ENCODE measurements at places on chromosomes 5 and 9.
A peak's percentile ranks its signal among the peaks of the same experiment; 100 is the strongest.

GRCh38 chr5:41871852-41872251, 1.6 kb upstream of the OXCT1 start:
- H3K4me1 ChIP-seq: peaks cover 50% of the 10 kb centered on the region
- peaks cover 14% of the 10 kb centered on the region for H3K36me3 ChIP-seq
- no peak overlapping the region for H3K4me3 ChIP-seq
- H3K27me3 ChIP-seq: no peaks in the 10 kb centered on the region

DNA sequence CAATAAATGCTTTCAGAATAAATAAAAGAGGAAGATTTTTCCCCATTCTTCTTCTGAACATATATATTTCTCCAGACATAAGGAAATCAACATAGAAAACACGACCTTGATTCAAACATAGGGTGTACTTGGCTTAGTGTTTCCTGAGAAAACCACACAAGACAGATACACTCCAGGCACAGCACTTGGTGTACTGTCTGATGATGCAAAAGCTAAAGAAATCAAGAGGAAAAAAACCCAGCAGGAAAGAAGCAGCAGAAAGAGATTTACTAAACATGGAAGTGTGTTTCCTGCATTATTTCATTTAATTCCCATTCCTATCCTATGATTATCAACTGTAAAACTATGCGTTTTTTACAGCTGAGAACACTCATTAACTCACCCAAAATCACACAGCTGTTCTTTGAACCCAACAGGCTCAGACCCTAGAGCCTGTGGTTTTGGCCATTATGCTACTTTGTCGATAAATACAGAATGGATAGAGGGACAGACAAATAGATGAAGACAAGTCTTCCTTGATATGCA, 46.1 kb downstream of the NIPAL4 start:
- H3K27me3 ChIP-seq: no peaks in the 10 kb centered on the region
- no peak for DNase-seq
- no peak overlapping the region for H3K27ac ChIP-seq
- no peak overlapping the region for H3K4me3 ChIP-seq
- H3K4me1 ChIP-seq: peaks cover 34% of the 10 kb centered on the region

GRCh38 chr9:89555451-89556375, 49.1 kb upstream of the GADD45G start:
- H3K27me3 ChIP-seq: peaks cover 2% of the 10 kb centered on the region
- H3K4me1 ChIP-seq: peaks cover 23% of the 10 kb centered on the region
- H3K4me3 ChIP-seq: peak overlapping the region; percentile 11

- no peaks in the 10 kb centered on the region for H3K36me3 ChIP-seq
- H3K27ac ChIP-seq: peak within 1 kb of the TSS; percentile 23
- H3K4me1 ChIP-seq: peaks cover 49% of the 10 kb centered on the region
- H3K4me3 ChIP-seq: peak within 1 kb of the TSS; percentile 86
Measured at GRCh38 chr9:36136272-36136893, at the start of gene GLIPR2. GLIPR2 (plus strand) TSS chr9:36136733; CDS start chr9:36136779, 46 bp downstream.

- no peaks in the 10 kb centered on the region for H3K27me3 ChIP-seq
- H3K36me3 ChIP-seq: no peaks in the 10 kb centered on the region
- no peak overlapping the region for H3K27ac ChIP-seq
Measured at GRCh38 chr9:81759680-81760215, 70.4 kb upstream of the TLE1 start.

GRCh38 chr9:89886281-89886700, 281.5 kb downstream of the GADD45G start:
- no peak overlapping the region for H3K4me3 ChIP-seq
- H3K36me3 ChIP-seq: no peaks in the 10 kb centered on the region
- no peak overlapping the region for H3K27ac ChIP-seq
- no peak for DNase-seq
- H3K4me1 ChIP-seq: no peaks in the 10 kb centered on the region

DNA sequence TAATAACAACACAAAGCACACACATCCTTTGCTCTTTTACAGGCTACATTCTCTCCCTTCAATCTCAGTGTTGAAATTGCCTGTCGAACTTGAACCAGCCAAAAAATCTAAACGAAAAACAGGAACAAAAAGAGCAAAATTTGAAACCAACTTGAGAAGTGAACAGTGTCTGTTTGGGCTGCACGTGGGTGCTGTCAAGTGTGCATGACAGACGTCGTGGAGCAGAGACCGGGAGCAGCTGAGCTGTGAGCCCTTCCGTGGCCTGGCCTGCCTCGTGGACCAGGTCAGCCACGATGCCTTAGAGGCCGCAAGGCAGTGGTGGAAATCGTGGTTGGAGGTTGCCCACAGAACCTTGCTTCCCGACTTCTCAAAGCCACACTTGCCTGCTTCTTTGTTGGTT, 34.8 kb upstream of the DENND1A start:
- H3K4me3 ChIP-seq: no peak overlapping the region
- peaks cover 67% of the 10 kb centered on the region for H3K27me3 ChIP-seq
- DNase-seq: no peak
- H3K27ac ChIP-seq: no peak overlapping the region
- H3K36me3 ChIP-seq: no peaks in the 10 kb centered on the region

DNA sequence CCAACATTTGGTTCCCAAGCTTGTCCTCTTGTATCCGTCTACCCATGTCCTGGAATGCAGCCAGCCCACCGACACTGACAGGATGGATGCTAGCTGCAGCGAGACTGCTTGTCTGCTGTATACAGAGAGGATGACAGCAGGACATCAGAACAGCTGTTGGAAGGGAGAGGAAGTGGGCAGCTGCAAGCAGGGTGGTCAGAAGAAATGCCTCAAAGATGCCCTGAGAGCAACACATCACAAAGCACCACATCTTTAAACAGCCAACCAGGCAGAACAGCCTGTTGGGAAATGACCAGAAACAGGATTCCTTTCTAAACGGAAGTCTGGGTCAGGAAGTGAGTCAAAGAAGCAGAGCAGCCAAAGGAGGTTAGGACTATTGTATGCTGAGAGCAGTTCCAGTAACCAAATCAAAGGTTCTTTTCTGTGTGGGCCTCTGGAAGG, 219.1 kb downstream of the NDUFS4 start:
- H3K36me3 ChIP-seq: no peaks in the 10 kb centered on the region
- DNase-seq: no peak
- peaks cover 2% of the 10 kb centered on the region for H3K27me3 ChIP-seq
- H3K27ac ChIP-seq: no peak overlapping the region
- no peak overlapping the region for H3K4me3 ChIP-seq

DNA sequence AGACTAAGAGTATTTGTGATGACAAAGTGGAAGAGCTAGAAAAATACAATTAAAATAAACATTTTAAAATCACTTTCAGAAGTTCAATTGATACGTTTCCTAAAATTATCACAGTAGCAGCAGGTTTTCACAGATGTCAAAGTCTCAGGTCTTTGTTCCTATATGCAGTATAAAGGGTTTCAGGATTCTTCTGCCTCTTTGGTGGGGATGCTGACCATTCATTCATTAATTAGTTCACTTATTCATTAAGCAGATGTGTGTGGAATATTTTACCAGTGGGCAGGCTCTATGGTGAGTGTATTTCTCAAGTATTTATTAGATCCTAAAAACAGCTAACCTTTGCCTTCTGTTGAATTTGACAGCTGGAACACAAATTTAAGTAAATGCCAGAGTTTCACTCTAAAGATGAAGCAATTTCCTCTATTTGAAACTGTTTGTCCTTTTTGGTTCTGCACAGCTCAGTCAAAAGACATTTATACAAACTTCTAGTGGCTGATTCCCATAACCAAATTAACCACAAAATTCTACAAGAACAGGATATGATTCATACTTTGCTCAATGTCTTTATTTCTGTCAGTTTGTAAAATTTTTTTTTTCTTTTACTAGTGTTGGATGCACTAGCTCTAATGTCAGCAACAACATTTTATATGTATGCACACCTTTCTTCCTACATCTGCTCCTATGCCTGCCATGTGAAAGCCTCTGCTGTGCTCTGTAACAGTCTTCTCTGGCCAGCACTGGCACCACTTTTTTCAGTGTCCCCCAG, 75.9 kb upstream of the PRR16 start:
- peak overlapping the region; percentile 4 for H3K27ac ChIP-seq
- H3K27me3 ChIP-seq: no peaks in the 10 kb centered on the region
- H3K4me1 ChIP-seq: peaks cover 15% of the 10 kb centered on the region
- H3K36me3 ChIP-seq: no peaks in the 10 kb centered on the region
- H3K4me3 ChIP-seq: no peak overlapping the region

DNA sequence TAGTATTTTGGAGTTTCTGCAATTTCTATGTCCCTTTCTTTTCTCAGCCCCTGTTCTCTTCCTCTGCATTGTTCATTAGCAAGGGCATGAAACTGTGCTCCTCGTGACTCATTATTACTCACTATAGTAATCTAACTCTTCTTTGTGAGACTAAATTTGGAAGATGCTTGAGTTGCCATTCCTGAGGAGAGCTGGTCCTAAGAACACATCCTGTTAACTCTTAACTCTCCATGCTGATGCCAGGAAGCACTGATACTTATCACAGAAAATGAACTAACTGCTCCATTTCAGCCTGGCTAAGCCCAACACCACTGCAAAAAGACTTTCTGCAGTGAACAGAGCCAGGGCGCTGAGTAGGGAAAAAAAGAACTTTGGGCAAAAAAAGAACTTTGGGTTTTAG, 10.6 kb upstream of the CSNK1A1 start:
- no peaks in the 10 kb centered on the region for H3K36me3 ChIP-seq
- no peaks in the 10 kb centered on the region for H3K27me3 ChIP-seq
- peaks cover 23% of the 10 kb centered on the region for H3K4me1 ChIP-seq
- H3K27ac ChIP-seq: peak overlapping the region; percentile 30
- no peak overlapping the region for H3K4me3 ChIP-seq
- no peak for DNase-seq

- DNase-seq: no peak
- H3K4me3 ChIP-seq: no peak overlapping the region
Measured at GRCh38 chr9:132982458-132982857, 4.0 kb downstream of the GFI1B start.

- no peaks in the 10 kb centered on the region for H3K4me1 ChIP-seq
- no peak for DNase-seq
- no peak overlapping the region for H3K4me3 ChIP-seq
- peaks cover 2% of the 10 kb centered on the region for H3K27me3 ChIP-seq
- no peaks in the 10 kb centered on the region for H3K36me3 ChIP-seq
Measured at GRCh38 chr5:153601377-153601776, 110.9 kb downstream of the GRIA1 start.

- H3K27me3 ChIP-seq: no peaks in the 10 kb centered on the region
- DNase-seq: no peak
- no peak overlapping the region for H3K4me3 ChIP-seq
- H3K27ac ChIP-seq: no peak overlapping the region
- H3K4me1 ChIP-seq: no peaks in the 10 kb centered on the region
Measured at GRCh38 chr5:24816206-24816605, 171.4 kb upstream of the CDH10 start.

GRCh38 chr5:136103118-136103517, 29.5 kb upstream of the SMAD5 start:
- no peak overlapping the region for H3K27ac ChIP-seq
- DNase-seq: no peak
- H3K4me1 ChIP-seq: no peaks in the 10 kb centered on the region
- no peaks in the 10 kb centered on the region for H3K36me3 ChIP-seq

- H3K4me3 ChIP-seq: no peak overlapping the region
- no peaks in the 10 kb centered on the region for H3K36me3 ChIP-seq
- no peaks in the 10 kb centered on the region for H3K4me1 ChIP-seq
- no peak for DNase-seq
- no peaks in the 10 kb centered on the region for H3K27me3 ChIP-seq
- H3K27ac ChIP-seq: no peak overlapping the region
Measured at GRCh38 chr9:134704498-134704897, 62.9 kb downstream of the COL5A1 start.

DNA sequence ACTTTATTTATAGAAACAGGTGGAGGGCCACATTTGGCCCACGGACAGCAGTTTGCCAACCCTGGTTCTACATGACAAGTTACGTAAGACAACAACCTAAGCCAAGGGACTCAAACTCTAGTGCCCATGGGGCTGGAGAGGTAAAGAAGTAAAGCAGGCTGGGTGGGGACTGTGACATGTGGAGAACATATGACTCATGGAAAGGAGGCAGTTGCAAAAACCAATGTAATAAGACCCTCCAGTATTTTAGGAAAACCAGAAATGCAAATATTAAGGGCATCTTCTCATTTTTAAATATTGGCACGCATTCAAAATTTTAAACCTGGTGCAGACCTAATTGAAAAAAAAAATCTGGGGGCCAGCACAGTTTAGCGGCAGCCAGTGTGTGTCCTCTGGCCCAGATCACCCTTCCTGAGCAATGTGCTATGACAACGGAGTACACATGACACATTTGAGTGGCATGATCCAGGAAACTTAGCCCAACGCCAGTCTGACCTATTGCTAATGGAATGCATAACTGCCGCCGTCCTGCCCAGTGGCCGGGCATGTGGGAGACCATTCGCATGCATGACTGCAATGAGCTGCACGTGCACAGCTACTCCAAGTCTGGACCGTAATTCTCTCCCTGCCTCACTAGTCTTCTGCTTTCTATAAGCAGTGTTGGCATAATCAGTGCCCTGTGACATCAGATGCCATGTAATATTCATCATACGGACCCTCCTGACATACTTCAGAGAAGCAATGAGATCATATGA, 97.2 kb downstream of the SH3TC2 start:
- no peak overlapping the region for H3K27ac ChIP-seq
- DNase-seq: no peak
- H3K36me3 ChIP-seq: no peaks in the 10 kb centered on the region
- no peak overlapping the region for H3K4me3 ChIP-seq
- no peaks in the 10 kb centered on the region for H3K4me1 ChIP-seq

GRCh38 chr9:135056541-135056940, 30.9 kb upstream of the OLFM1 start:
- no peak overlapping the region for H3K27ac ChIP-seq
- no peaks in the 10 kb centered on the region for H3K36me3 ChIP-seq
- no peak overlapping the region for H3K4me3 ChIP-seq
- no peak for DNase-seq
- no peaks in the 10 kb centered on the region for H3K4me1 ChIP-seq

GRCh38 chr9:18601956-18602355, 128.0 kb downstream of the ADAMTSL1 start:
- H3K4me1 ChIP-seq: no peaks in the 10 kb centered on the region
- no peaks in the 10 kb centered on the region for H3K36me3 ChIP-seq
- H3K27me3 ChIP-seq: no peaks in the 10 kb centered on the region
- no peak overlapping the region for H3K27ac ChIP-seq
- H3K4me3 ChIP-seq: no peak overlapping the region

GRCh38 chr5:147803926-147804325, 21.4 kb upstream of the JAKMIP2 start:
- no peak overlapping the region for H3K4me3 ChIP-seq
- H3K4me1 ChIP-seq: peaks cover 17% of the 10 kb centered on the region
- no peak overlapping the region for H3K27ac ChIP-seq
- DNase-seq: no peak
- H3K36me3 ChIP-seq: no peaks in the 10 kb centered on the region

GRCh38 chr5:123755653-123756317, 243.8 kb downstream of the CSNK1G3 start:
- H3K4me1 ChIP-seq: no peaks in the 10 kb centered on the region
- no peak for DNase-seq
- no peak overlapping the region for H3K27ac ChIP-seq

Measured in activated naive CD8-positive, alpha-beta T cell treated with anti-CD3 and anti-CD28 coated beads, Interleukin-2, amount 50 U/mL, for 24 hours (primary cell).